CD4-positive, alpha-beta T cell treated with Interleukin-2 at 100 ng/mL for 4 hours (primary cell): ENCODE measurements at places on chromosomes 1 and 21.

DNA sequence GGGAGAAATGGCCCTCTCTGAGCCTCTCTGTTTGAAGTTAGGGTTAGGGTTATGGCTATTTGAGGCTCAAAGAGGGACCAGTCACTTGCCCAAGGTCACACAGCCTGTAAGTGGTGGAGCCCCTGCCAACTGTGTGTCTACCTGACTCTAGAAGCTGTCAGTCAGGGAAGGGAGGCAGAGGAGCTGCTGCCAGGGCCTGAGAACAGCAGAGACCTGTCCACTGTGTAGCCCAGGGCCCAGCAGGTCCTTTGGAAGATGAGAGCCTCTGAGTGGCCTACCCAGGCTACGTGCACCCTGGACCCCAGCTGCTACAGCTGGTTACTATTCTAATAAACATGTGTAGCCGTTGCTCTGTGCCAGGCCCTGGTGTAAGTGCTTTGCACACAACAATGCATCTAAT, 15.1 kb upstream of the EDN2 start:
- DNase-seq, result no peak

GRCh38 chr1:201648066-201648906, 109.4 kb downstream of the NAV1 start:
- DNase-seq, result no peak

DNA sequence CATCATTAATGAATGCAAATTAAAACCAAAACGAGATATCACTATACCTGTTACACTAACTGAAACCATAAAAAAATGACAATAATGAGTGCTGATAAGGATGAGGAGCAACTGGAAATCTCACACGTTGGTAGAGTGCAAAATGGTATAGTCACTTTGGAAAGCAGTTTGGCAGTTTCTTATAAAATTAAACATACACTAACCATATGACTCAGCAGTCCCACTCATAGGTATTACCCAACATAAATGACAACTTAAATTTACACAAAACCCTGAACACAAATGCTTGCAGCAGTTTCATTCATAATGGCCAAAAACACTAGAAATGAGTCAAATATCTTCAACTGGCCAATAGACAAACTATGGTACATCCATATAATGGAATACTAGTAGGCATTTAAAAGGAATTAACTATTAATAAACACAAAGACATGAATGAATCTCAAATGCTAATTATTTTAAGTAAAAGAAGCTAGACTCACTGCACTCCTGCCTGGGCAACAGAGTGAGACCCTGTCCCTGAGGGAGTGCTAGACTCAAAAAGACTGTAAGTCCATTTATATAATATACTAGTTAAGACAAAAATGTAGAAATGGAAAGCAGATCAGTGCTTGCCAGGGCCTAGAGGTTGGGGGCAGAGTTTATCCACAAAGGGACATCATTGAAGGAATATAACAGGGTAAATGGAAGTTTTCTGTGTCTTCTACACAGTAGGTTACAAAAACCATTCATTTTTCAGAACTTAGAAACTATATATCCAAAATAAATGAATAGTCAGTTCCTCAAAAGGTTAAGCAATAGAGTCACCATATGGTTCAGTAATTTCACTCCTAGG, 77.4 kb downstream of the EIF4G3 start:
- no peak for DNase-seq

DNA sequence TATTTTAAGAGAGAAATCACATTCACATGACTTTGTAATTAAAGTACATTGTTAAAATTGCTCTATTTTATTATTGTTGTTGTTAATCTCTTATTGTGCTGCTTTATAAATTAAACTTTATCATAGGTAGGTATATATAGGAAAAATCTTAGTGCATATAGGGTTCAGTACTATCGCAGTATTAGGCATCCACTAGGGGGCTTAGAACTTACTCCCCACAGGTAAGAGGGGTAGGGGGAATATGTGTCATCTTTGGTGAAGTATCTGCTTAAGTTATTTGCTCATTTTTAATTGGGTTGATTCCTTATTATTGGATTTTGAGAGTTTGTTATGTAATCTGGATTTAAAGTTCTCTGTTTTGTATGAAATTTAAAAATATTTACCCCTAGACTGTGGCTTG, 385.2 kb downstream of the DUSP10 start:
- no peak for DNase-seq

DNA sequence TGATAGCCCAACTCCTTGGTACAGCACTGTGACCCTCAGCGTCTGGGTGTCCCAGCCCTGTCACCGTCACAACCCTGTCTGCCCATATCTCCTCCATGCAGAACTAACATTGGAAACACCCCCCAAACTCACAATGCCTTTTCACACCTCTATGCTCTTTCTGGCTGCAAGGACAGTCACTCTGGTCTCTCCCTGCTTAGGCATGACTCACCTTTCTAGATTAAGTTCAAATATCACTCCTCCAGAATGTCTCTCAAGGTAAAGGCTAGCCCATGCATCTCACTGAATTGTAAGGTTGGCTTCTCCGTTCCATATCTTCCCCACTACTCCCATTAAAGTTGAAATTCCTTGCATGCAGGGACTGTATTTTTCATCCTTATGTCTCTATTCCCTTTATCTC, 17.0 kb upstream of the CAPN8 start:
- no peak for DNase-seq

DNA sequence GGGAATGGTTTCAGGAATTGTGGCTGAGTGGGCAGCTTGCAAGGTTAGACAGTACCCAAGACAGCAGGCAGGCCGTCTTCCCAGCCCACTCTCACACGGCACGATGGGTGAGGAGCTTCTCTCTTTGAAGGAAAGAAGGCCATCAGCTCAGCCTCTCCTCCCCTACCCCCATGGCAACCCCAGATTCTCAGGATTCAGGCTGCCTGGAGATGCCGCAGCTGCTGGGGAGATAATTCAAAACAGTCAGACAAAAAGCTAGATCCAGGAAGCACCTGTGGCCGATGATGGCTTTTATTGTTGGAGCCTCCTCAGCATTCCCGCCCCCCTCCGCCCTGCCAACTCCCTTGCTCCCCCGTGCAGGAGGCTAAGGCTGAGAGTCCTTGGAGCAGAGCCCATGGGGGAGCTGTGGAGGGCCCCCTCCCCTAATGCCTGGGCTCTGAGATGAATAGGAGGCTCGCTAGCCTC, 220.5 kb downstream of the TRABD2B start:
- no peak for DNase-seq

GRCh38 chr1:15489052-15489736, 13.3 kb downstream of the CELA2B start:
- no peak for DNase-seq

DNA sequence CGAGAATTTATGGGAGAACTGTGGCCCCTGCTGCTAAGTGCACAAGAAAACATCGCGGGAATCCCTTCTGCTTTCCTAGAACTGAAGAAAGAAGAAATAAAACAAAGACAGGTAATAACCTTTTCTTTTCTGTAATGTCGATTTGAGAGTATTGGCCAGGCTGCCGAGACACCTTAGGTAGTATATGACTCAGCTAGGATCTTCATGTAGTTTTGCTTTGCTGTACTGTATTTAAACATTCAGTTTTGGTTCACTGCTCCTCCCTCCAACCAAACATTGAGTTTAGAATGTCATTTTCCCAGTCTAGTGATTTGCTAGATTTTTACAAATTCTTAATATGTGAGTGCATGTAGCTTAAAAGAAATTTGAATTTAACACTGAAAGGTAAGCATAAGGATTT, 5.8 kb downstream of the SRRM1 start:
- no peak for DNase-seq
